AG04450 (cell line): ENCODE measurements at places on chromosomes 3 and 15.

- no peak for DNase-seq
These were observed 45.6 kb downstream of the MFSD1 start for GRCh38 chr3:158847452-158847821.

DNA sequence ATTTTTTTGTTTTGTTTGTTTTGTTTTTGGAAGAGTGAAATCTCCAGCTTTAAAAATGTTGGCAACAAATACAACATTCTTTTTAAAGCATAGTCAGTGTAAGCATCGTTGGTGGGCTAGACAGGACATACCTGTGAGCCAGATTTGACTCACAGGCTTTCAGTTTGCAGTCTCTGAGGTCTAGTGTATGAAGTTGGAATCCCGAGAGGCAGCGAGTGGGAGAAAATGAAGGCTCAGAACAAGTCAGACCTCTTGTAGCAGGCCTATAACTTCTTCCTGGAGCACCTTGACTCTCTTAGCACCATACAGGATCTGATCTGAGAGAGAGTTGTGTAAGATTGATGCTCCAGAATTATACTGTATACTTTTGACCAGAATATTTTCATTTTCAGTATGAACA, 60.2 kb downstream of the CNTN4 start:
- DNase-seq, result no peak

GRCh38 chr15:42674472-42674871, 62.5 kb downstream of the CDAN1 start:
- DNase-seq, result no peak

- DNase-seq, result no peak
These were observed 21.9 kb downstream of the OXNAD1 start for GRCh38 chr3:16286751-16287543.

DNA sequence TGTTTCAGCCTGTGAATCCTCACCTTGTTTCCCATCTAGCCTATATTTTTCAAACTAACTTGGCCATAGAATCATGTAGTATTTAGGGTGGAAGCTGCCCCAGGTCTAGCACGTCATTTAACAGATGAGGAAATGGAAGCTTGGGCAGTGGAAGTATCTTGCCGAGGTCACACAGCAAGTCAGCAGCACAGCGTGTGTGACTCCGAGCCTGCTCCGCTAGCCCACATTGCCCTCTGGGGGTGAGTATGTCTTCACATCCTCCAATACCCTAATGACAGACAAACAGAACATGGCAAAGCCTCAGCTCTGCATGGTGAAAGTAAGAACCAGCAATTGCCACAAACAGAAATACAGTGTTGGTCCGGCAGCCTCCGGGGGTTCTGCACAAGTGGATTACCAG, 2.2 kb upstream of the CCR5 start:
- DNase-seq, result no peak

- no peak for DNase-seq
These were observed 72.7 kb downstream of the HMG20A start for GRCh38 chr15:77493324-77493907.

GRCh38 chr15:52682781-52683180, 3.6 kb upstream of the ATOSA start:
- no peak for DNase-seq

GRCh38 chr3:168883145-168883544, 780.4 kb downstream of the MECOM start:
- no peak for DNase-seq

DNA sequence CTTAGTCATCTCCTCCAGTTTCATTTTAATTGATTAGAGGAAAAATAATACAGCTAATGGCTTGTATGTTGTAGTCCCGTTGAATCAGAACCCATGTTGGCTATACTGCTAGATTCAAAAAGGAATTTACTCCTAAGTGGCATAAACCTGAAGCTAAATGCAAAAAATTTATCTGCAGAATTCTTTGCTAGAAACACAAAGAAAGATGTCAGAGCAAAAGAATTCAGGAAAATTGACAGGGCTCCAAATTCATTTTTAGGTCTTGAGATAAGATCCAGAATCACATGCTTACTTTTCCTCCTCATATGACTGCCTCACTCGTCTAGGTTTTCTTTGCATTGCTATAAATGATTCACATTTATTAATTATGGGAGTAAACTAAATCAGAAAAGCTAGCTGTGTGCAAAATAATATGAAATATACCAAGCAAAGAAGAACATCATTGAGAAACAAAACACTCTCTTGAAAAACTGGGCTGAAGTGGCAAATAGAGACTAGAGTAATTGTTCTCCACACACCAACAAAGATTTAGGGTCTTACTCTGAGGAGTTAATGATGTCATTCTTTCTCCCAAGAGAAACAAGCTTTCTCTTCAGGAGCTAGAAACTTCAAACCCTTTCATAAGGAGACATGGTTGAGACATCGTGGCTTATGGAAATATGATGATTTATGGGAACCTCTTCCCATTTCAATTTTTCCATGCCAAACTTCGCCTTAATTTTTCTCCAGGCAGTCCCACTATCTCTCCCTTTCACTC, 94.8 kb upstream of the FEZF2 start:
- DNase-seq, result no peak

GRCh38 chr3:197682713-197683112, 54.0 kb downstream of the RUBCN start:
- no peak for DNase-seq

- DNase-seq, result no peak
These were observed 5.6 kb downstream of the CD96 start for GRCh38 chr3:111547631-111548030.

DNA sequence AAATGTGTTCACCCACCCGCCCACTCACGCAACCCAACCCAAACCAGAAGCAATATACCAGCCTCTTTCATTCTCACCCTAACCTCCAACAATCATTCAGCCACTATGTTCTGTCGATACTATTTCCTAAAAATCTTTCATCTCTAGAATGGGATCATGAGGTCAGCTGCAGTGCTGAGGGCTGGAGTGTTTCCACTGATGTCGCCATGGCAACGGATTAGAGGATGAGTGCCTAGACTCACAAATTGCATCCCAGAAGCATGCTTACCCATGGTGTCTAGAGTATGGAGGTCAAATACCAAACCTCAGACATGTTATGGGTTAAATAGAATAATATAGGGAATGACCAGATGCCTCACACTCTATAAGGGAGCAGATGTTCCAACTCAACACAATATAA, 138.5 kb downstream of the GABRB3 start:
- no peak for DNase-seq

GRCh38 chr3:195587406-195587805, 3.7 kb upstream of the APOD start:
- no peak for DNase-seq

DNA sequence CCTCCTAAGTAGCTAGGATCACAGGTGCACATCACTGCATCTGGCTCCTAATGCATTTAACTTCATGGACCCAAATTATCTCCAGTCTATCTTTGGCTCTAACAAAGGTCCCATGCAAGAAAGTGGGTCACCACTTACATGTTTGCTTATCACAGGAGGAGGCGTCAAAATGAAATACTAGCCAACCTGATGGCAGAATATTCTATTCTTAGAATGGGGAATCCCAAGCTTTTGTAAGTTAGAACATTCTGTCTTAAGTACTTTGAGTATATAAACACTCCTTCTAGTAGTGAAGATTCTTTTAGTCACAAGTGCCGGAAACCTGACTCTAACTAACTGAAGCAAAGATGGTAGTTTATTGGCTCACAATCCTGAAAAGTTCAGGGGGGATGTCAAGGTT, 72.0 kb upstream of the ADAMTS9 start:
- DNase-seq, result no peak

- DNase-seq, result no peak
These were observed 357.4 kb downstream of the RSL24D1 start for GRCh38 chr15:54839379-54839778.

DNA sequence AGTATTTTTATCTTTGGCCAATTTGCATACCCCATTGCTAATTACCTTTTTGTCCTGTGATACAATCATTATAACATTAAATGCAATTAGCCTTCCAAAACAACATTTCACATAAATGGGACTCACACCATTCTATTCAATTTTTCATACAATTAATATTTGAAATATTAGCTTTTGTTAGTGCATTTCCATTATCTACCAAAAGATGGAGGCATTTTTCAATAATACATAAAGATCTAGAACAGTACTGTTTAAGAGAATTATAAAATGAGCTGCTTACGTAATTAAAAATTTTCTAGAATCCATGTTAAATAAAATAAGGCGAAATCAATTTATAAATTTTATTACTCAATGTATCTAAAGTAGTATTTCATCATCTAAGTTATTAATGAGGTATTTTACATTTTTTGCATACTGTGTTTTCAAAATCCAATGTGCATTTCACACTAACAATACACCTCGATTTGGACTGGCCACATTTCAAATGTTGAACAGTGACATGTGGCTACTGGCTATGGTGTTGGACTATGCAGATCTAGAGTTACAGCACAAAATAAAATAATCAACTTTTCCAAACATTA, 74.3 kb downstream of the TJP1 start:
- no peak for DNase-seq

- DNase-seq, result no peak
These were observed 6.2 kb upstream of the IVD start for GRCh38 chr15:40399370-40399769.

GRCh38 chr15:64690578-64691296, 84.7 kb downstream of the RBPMS2 start:
- no peak for DNase-seq

DNA sequence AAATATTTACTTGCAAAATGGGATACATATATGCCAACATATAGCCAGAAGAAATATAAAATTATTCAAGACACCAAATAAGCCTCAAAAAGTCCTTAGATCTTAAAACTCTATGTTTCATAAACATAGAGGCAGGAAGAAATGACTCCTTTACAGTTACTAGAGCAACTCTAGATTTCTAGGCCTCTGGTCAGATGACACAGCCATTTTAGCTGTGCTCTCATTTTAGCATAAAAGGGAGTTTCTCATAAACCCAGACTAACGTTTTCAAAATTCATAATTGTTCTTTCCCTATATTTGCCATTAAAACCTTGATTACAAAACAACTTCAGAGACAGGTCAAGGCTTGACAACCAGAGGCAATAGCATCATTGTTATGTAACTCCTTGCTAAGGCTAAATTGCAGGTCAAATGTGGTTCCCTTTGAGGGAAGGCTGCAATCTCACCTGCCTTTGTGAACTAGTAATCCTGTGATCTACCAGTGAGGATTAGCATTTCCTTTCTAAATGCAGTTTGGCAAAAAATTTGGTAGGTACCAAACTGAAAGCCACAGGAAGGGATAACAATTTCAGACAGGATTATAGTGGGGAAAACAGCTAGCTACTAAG, 8.2 kb downstream of the THOC7 start:
- DNase-seq, result no peak

DNA sequence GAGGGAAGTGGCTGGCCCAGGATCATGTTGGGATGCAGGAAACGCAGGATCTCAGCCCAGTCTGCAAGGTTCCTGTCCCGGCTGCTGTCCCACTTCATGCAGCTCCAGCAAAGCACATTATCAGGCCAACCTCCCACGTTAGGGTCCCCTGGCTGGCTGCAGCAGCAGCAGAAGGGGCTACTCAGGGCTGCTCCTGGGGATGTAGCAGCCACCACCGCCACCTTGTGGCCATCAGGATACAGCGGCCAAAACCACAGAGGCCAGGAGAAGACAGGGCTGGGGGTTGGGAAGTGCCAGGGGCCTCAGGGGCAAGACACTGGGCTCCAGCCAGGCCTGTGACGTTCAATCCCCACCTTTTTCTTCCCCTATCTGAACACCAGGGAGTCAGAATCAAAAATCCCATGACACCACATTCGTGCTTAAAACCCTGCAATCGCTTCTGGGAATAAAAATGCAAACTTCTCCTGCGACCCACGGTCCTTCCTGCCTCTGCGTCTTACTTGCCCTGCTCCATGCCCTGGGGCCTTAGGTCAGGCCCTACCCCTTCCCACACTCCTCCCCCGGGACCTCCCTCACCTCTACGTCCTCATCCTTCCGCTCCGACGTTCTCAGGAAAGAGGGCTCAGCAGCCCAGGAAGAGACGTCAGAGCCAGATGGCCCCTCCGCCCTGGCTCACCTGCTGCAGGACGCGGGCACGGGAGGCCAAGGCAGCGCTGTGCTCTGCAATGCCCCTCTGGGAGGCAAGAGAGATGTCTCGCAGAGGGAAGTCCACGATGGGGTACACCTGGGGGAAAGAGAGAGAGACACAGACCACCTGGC, 21.5 kb downstream of the SSUH2 start:
- DNase-seq, result peak; percentile 36

GRCh38 chr3:139109271-139109670, 64.6 kb upstream of the PRR23C start:
- no peak for DNase-seq

GRCh38 chr15:36498916-36499315, 80.5 kb upstream of the CDIN1 start:
- DNase-seq, result no peak

GRCh38 chr15:74426404-74427281, 7.1 kb downstream of the SEMA7A start:
- no peak for DNase-seq

DNA sequence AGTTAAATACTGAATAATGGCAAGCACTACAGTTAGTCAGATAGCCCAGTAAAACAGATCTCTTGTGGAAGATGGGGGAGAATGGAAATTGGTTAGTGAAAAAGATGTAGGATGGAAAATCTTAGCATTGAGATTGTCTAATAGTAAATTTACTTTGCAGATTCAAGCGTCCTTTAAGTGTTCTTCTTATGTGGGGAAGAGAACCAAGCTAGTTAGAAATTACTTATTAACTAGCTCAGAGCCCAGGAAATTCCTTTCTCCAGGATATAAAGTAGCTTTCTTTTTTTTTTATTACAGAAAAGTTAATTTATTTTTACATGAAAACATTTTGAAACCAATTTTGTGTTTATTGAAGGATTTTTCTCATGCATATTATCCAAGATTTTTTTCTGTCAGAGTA, 36.7 kb downstream of the TIPARP start:
- no peak for DNase-seq

GRCh38 chr3:11907667-11908660, 61.3 kb upstream of the TAMM41 start:
- DNase-seq, result no peak

- no peak for DNase-seq
These were observed 510.2 kb downstream of the NTRK3 start for GRCh38 chr15:87746333-87746732.

DNA sequence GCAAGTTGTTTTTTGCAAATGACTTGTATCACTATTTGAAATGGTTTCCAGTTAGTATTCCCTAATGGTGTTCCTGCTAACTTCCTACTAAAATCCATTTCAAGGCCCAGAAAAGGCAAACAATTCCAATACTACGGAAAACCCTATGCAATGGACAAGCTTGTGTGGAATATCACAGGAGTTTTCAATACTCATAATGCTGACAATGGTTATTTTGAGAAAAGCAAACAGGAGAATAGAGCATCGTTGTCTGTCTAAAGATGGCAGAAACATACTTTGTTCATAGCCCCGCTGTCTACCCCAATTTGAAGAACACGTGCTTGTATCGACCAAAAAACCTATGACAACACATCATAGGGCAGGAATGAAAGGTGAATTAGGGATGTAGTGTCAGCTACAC, 327.9 kb downstream of the CHST2 start:
- no peak for DNase-seq

GRCh38 chr3:38154033-38154494, 11.3 kb upstream of the OXSR1 start:
- peak; percentile 29 for DNase-seq

DNA sequence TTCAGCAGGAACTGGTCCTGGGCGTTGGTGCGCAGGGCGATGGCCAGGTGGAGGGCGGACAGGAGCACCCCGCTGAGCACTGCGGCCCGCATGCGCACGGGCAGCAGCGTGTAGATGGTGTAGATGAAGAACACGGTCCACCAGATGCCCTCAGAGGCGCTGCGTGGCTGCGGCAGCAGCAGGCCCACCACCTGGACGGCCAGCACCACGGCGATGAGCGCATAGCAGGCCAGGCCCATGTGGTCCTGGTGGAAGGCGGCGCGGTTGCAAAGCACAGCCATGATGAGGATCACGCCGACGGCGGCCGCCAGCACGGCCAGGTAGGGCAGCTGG, 1.5 kb downstream of the ADCY5 start:
- no peak for DNase-seq
